NCI-H446 (cell line): ENCODE measurements at places on chromosomes 11 and 22.

- no peak for DNase-seq
These were observed 4.2 kb downstream of the GP1BB start for GRCh38 chr22:19727310-19728150.

- no peak for DNase-seq
These were observed at the start of gene TREH for GRCh38 chr11:118679483-118679882. Gene TREH, minus strand, starts transcription at chr11:118679650. Its CDS starts 23 bp downstream, at chr11:118679627.

DNA sequence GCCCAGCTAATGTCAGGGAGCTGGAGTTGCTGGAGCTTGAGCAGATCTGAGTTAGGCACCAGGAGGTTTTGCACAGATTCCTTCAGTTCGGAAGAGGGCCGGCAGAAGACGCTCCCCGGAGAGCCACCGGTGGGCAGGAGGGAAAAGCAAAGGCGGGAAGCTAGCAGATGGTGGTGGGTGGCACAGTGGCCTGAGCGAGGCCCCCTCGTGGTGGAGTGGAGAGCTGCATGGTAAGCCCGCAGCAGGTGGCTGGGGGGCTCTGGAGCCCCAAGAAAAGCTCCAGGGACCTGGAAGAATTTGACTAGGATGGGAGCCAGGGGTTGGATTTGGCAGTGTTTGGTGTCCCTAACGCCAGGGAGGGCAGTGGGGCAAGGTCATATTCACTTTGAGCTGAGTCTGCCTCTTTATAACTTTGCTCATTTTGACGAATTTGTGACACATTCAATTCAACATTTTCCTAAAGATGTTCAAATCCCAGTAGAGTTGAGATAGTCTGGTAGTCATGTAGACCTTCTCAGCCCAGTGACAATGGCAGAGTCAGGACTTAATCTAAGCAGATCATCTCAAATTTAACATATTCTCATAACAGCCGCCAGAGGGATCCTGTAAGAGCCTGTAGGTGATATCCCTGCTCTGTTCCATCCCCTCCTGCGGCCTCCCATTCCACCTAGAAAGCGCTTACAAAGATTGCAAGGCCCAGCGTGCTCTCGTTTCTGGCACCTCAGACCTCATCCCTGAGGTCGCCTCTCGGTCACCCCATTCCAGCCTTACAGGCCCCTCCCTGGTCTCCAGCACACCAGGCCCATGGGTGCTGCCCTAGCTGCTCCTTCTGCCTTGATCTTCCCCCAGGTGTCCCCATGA is 57.9 kb downstream of the TRIM29 start:
- DNase-seq: no peak

DNA sequence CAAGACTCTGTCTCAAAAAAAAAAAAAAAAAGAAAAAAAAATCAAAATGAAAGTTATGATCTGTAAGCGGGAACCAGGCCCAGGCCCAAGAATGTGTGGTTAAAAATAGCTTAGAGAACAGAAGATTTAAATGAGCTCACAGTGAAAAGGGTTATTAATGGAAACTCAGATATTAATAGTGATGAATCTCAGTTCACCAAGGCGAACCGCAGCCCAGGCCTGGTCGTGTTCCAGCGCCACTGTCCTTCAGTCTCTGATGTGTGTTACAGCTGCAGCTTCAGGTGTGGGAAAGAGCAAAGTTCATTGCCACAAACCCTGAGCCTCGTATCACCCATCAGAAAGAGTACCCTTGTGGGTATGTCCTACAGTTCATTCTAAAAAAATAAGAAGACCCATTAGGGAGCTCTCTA is 107.1 kb downstream of the GAB2 start:
- no peak for DNase-seq

DNA sequence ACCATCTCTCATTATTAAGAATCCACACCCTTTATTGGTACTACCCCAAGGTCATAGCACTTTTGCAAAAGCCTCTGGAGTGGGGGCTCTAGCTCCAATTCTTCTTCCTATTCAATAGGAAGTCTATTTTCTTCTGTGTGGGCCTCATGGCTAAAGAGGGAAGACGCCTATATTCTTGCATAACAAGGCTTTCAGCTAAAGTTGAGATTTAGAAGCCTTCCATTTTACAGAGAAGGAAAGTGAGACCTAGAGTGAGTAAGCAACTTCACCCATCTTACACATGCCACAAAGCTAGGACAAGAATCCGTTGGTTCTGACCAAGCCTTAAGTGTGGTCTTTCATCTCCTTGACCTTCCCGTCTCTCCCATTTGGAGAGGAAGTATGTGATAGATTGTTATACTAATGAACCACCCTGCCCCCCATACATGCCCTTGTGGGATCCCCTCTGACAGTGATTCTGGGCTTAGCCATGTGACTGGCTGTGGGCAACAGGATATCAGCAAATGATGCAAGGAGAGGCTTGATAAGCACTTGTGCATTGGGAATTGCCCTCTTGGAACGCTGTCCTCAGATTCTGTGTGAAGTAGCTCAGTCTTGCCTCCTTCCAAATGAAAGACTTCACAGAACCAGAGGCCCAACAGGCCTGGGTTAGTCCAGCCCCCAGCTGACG is 12.3 kb downstream of the BACE1 start:
- DNase-seq: no peak

GRCh38 chr22:19398206-19398605 is 33.3 kb downstream of the HIRA start:
- no peak for DNase-seq

DNA sequence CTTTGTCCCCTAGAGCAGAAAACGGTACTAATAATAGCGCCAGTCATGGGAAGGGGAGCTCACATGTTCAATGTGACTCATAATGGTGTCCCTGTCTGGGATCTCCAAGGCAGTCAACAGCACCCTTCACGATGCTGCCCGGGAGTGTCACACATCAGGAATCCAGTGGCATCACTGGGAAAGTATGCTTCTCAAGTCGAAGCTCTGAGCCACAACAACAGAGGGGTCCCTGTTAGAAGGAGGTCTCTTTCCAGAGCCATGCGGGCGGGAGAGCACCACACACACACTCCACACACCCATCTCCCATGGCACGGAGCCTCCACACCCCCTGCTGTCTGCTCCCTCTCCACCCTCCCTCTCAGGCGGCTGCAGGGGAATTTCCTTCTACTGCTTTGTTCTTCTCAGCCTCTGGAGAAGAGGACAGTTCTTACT is 119.7 kb downstream of the ETS1 start:
- DNase-seq: no peak

DNA sequence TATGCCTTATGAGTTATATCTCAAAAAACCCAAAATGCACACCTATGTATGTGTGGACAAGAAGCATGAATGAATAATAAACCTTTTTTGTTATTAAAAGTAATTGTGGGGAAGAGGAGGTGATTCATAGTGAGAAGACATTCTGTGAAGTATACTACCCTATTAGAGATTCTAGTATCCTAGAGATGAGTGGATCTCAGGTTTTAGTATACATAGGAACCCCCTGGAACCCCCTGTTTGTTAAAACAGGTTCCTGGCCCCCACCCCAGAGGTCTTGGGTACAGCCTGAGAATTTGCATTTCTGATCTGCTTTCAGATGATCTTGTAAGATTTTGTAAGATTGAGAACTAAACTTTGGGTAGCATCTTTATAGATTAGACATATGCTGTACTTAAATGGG is 17.5 kb downstream of the NUCB2 start:
- no peak for DNase-seq

DNA sequence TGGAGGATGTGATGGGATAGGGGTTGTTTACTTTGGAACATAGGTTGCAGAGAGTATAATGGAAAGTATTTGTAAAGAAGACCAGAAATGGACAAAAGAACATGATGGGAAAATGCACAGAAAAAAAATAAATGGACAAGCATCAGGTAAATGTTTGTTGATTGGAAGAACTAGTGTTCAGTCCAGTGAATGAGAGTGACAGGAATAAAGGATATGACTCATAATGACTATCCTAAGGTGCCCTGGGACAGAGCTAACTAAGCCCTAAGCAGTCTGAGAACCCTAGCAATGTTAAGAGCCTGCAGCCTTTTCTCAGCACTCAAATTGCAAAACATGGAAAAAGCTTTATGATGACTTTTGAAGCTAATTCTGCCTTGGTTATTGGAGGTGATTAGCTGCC is 732.8 kb upstream of the ANO5 start:
- DNase-seq: no peak

GRCh38 chr11:36296884-36297543 is 926 bp downstream of the PRR5L start:
- no peak for DNase-seq

- no peak for DNase-seq
These were observed 754.0 kb upstream of the FAT3 start for GRCh38 chr11:91470656-91471055.

DNA sequence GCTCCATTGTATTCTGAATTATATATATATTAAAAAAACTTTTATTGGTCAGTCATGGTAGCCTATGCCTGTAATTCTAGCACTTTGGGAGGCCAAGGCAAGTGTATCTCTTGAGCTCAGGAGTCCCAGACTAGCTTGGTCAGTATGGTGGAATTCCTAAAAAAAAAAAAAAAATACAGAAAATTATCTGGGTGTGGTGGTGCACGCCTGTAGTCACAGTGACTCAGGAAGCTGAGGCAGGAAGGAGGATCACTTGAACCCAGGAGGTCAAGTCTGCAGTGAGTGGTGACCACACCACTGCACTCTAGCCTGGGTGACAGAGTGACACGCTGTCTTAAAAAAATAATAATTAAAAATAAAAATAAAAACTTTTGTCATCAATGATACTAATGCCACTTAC is 133.2 kb downstream of the FAT3 start:
- no peak for DNase-seq

GRCh38 chr11:96207459-96208449 is 135.2 kb downstream of the MAML2 start:
- DNase-seq: no peak

- DNase-seq: peak; percentile 76
These were observed 7.4 kb downstream of the USP2 start for GRCh38 chr11:119373921-119374631.

- no peak for DNase-seq
These were observed 1995.6 kb upstream of the RAG2 start for GRCh38 chr11:38593649-38594048.

DNA sequence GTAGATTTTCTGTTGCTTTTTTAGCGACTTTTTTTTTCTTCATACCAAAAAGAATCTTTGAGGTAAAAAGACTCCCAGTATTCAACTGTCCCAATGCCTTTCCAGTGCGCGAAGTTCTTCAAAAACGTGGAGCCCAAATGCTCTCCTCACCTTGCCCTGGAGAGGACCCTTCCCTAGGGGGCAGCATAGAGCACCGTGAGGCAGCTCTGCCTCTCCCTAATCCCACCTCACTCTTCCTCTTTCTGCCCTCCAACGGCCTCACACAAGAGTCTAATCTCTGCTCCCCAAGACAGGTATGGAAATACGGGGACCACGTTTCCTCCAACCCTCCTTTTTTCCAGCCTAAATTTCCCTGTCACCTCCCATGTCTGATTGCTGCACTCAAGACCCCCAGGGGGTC is 117.5 kb upstream of the ALX4 start:
- DNase-seq: no peak

DNA sequence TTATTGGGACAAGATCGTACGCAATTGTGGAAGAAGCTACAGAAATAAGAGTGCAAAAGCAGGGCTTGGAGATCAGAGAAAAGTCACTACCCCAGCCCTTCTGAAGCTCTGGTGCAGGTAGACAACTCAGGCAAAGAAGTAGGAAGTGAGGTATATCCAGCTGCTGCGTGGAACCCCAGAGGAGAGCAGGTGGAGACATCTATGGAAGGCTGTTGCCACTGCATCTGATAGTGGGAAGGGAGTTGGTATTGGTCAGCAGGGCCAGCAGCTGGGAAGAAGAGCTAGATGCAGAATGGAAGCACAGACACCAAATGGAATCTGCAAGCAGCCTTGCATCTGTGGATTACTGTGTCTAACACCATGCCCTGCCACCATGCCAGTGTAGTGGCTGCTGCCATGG is 165.1 kb downstream of the WNT11 start:
- DNase-seq: no peak

DNA sequence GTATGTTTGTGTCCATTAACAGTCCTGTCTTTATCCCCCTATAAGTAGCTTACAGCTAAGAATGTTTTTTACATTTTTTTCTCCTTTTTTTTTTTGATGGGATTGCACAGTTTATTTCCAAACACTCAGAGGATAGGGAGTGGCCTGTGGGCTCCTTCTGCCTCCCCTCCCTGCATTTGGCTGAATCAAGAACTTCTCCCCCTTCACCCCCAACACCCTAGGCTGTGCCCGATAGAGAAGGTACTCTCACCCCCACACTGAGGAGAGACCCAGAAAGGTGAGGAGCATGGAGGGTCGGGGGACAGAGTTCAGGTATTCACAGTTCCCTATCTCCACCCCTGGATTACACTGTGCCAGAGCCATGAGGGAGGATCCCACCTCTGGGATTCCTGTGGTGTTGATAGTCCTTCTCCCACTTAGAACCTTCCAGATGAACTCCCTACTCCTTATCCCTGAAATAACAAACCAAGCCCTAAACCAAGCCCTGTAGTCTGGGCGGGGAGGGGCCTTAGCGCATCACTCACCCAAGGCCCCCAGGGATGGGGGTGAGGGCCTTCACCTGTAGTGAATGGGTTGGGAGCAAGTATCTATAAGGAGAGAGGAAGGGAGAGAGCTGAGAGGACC is 97.1 kb downstream of the ADAMTS15 start:
- no peak for DNase-seq

GRCh38 chr11:134764367-134764766 is 352.3 kb upstream of the B3GAT1 start:
- no peak for DNase-seq
